ENCODE measurements at places on chromosomes 11 and 22.

GRCh38 chr11:102263379-102264003 is 53.8 kb upstream of the BIRC3 start:
- DNase-seq = no peak

- no peak for DNase-seq
Measured at GRCh38 chr11:20002312-20003216, 157.7 kb downstream of the DBX1 start.

DNA sequence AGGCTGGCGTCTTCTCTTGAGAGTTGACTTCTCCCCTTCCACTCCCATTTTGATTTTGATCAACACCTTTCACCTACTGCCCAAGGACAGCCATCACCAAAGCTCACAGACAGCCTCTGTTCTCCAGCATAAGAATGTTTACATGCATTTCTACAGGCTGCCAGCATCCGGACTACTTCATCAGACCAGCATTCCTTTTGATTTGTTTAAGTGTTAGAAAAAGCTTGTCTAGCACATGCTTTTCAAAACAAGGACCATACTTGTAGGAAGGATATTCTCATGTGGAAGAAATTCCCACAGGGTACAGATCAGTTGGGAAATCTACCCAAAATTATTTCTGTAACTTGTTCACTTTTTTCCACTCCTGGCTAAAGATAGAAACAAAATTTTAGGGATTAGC is 6.2 kb upstream of the KCNA4 start:
- DNase-seq = no peak

DNA sequence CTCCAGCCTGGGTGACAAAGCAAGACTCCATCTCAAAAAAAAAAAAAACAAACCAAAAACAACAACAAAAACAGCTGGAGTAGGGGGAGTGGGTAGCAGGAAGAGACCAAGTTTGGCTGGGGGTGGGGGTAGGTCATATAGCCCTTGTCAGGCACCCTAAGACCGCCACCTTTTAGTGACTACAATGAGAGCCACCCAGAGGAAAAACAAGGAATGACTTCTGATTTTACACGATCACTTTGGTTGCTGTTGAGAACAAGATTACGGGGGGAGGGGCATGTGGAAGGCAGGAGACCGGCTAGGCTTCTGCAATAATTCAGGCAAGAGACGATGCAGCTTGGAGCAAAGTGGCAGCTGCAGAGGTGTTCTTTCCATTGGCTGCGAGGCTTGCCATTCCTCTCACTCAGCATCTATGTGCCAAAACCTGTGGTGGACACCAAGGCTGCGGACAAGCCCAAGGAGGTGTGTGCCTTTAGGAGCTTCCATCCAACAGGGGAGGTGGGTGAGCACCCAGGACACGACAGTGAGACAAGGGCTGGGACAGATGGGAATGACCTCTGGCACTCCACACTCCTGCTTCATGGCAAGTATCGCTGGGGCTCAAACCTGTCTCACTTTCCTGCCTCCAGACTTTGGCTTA is 1.7 kb downstream of the RPS19BP1 start:
- no peak for DNase-seq

GRCh38 chr11:111454561-111455192 is 57.5 kb downstream of the BTG4 start:
- DNase-seq = no peak

GRCh38 chr11:103202048-103202651 is 92.9 kb downstream of the DYNC2H1 start:
- no peak for DNase-seq

- no peak for DNase-seq
Measured at GRCh38 chr11:69746752-69747742, 28.1 kb downstream of the FGF4 start.

DNA sequence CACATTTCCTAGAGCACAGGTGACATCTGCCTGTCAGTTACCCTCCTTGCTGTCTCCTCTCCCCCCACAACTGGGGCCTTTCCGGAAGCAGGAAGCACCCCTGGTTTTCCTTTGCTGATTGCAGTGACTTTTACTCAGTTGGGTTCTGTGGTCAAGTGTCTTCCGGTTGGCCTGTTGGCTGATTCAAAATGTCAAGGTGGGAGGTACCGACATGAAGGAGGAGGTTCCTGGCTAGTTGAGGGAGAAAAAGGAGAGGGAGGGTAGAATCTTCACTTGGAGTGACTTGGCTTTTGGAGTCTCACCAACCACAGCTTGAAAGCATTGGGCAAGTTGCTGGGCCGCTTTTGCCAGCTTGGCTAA is 9.3 kb upstream of the ADAMTS15 start:
- DNase-seq = no peak

- no peak for DNase-seq
Measured at GRCh38 chr11:13227676-13228255, 49.8 kb upstream of the BMAL1 start.

GRCh38 chr11:61072316-61073109 is 29.8 kb upstream of the CD5 start:
- DNase-seq = no peak

- no peak for DNase-seq
Measured at GRCh38 chr11:119742263-119742861, 13.4 kb upstream of the NECTIN1 start.

DNA sequence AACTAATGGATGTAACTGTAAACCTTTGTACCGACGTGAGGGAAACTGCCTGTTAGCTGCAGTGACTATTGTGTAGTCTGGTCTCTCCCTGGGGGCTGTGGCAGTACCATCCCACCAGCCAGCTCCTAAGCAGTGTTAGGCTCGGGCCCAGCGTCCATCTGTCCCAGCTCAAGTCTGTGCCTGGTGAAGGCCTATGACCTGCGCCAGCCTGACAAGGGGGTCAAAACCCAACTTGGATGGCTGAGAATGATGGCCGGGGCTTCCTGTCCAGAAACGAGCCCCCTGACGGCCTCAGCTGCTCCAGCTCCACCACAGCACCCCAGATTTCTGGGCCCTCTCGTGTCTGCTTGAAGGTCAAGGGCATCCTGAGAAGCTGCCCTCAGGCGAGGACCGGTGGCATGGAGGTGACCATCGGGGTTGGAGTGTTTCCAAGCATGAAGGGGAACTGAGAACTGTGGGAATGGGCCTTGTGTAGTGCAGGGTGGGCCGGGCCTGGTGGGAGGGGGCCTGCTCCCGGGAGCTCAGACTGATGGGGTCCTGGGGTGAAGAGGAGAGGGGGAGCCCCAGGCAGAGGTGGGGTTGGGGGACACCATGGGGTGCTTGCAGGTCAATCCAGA is 14.3 kb upstream of the SPI1 start:
- no peak for DNase-seq

DNA sequence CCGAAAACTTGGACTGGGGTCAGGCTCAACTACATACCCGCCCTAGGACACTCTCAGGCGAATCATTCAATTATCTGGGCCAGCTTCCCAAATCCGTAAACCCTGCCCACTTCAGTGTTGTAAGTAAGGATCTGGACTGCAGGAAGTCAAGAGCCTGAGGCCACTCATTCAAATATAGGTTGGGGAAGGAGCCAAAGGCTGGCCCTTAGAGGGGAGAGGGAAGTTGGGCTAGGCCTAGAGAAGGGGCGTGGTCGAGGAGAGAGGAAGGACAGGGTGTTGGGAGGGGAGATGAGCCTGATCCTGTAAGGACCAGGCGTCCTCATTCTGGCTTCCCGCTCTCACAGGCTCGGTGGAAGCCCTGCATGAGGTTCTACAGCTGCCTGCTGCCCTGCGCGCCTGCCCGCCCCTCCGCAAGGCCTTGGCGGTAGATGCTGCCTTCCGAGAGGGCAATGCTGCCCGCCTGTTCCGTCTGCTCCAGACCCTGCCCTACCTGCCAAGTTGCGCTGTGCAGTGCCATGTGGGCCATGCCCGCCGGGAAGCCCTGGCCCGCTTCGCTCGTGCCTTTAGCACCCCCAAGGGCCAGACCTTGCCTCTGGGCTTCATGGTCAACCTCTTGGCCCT is 3.0 kb downstream of the SAC3D1 start:
- no peak for DNase-seq

DNA sequence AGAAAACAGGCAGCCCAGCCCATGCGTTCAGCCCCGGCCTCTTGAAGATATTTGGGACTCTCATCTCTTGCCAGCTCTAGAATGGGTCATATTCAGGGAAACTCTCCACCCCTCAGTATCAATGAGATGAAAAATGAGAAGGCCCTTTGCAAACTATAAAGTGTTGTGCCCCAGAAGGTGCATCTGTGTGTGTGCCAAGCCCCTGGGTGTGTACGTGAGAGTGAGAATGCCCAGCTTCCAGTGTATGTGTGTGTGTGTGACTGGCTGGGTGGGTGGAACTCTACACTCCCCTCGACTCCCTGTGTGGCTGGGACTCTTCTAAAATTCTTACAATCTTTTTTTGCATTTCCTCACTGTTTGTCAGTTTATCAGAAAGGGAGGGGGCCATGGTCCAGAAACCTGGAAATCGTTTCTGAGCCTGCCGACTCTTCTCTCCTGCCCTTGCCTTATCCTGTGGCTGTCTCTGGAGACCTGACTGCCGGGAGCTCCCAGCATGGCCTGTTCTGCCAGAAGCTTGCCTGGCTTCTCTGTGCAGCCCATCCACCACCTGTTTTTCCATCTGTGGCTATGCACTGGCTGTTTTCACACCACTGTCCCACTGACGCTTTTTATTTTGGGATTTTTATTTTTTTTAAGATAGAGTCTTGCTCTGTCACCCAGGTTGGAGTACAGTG is 1.2 kb downstream of the P2RY6 start:
- no peak for DNase-seq

DNA sequence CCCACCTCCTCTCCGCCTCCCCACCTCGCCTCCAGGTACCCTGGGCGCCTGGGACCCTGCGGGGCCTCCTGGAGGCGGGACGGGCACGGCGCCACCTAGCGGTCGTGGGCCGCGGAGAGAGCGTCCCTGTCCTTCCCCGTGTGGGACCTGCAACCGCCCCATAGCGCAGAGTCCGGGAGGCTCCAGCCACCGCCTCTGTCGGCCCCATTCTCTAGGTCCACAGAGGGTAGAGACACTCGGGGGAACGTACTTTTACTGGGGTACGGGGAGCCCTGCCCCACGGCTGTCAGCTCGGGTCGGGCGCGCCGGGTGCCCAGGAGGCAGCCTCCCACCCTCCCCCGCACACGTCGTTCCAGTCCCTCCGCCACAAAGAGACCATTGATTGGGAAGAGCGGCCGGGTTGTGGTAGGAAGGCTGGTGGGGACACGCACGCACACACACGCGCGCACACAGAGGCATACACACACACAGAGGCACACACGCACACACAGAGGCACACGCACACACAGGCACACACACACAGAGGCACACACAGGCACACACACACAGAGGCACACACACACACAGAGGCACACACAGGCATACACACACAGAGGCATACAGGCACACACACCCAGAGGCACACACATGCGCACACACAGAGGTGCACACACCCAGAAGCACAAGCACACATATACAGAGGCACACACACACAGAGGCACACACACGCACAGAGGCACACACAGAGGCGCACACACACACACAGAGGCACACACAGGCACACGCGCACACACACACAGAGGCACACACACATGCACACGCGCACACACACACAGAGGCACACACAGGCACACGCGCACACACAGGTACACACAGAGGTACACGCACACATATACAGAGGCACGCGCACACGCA is 12.6 kb upstream of the NECTIN1 start:
- no peak for DNase-seq

- DNase-seq = no peak
Measured at GRCh38 chr11:74819400-74819799, 70.8 kb downstream of the RNF169 start.

DNA sequence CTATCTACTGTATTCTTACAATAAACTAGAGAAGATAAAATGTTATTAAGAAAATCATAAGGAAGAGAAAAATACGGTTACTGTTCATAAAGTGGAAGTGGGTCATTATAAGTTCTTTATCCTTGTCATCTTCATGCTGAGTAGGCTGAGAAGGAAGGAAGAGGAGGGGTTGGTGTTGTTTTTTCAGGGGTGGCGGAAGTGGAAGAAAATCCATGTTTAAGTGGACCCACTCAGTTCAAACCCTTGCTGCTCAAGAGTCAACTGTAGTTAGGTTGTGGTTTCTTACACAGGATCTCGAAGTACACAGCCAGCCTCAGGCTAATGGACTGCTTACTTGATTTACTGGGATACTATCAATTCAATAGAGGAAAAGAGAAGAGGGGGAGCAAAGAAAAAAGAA is 63.1 kb downstream of the PIWIL4 start:
- no peak for DNase-seq

DNA sequence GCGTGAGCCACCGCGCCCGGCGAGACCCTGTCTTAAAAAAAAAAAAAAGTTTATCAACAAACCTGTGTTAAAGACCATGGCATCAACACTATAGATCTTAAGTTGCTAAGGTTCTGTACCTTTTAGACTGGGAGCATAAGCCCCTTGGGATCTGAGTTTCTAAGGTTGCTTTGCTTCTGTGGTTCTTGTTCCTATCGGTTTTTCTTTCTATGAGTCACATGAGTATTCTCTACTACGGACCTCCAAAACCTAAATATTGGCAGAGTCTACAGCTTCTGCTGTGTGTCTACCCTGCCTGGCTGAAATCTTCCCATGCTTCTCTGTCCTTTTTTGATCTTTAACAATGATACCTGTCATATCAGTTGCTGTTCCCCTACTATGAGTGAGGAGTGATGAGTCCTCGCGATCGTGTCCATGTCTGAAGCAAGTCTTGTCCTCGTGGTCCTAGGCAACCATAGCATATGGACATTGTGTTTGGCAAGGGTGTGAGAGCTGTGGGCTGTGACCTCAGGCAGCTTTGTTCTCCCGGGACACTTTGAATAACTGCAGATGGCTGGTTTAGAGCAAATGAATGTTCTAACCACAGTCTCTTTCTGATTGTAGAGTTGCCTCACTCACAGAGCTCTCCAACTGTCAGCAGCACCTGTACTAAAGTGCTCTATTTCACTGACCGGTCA is 9.0 kb upstream of the DLAT start:
- DNase-seq = no peak
